Dorsolateral prefrontal cortex (tissue), 122 donors: ENCODE measurements at places on chromosomes 13 and 19.

GRCh38 chr19:16721051-16721450 is 1.4 kb downstream of the NWD1 start:
- DNase-seq: no peak

DNA sequence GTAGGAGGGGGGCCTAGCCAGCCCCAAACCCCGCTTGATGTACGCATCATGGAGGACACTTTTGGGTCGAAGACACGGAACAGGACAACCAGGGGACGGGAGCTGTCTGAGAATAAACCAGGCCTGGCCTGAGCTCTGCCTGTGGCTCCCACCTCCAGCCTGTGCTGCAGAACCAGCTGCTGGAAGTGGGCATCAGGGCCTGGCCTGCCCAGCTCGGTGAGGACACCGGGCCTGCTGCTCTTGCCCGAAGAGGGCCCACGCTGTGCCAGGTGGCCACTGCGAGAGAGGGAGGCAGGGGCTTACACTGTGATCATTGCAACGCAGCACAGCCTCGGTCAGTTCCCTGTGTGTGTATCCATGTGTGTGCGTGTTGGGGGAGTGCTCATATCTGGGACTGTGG is 34.6 kb downstream of the CEBPG start:
- DNase-seq: no peak

- no peak for DNase-seq
Observed at GRCh38 chr13:24683838-24684599, 3.8 kb downstream of the ATP12A start.

GRCh38 chr13:97976610-97977521 is 23.4 kb downstream of the IPO5 start:
- no peak for DNase-seq

GRCh38 chr13:41763782-41764181 is 197.1 kb downstream of the VWA8 start:
- DNase-seq: no peak

GRCh38 chr13:76953968-76954367 is 5.7 kb downstream of the ACOD1 start:
- DNase-seq: no peak

GRCh38 chr19:3969435-3970312 is 1.2 kb downstream of the DAPK3 start:
- DNase-seq: no peak
